ENCODE measurements at places on chromosomes 4 and X.

DNA sequence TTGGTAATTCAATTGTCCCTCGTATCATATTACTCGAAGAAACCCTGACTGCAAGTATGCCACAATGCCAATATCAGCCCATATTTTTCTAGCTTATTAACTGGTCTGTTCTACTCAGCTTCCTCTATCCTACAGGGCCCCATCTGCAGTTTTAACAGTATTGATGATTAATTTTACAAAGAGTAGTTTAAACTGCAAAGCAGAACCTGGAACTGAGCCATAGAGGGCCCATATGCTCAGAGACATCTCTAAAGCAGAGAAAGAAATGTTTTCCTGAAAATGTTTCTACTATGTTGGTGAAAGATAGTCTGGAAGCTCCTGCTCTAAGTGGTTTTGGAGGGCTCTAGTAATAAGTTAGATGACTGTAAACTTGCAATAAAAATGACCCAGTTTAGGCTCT is 259.4 kb upstream of the CENPE start:
- no peak for DNase-seq

- DNase-seq: no peak
Measured at GRCh38 chr4:176896211-176896610, 103.5 kb upstream of the VEGFC start.

GRCh38 chr4:40003986-40004385 is 26.3 kb upstream of the PDS5A start:
- no peak for DNase-seq

GRCh38 chr4:15692602-15693001 is 10.3 kb upstream of the BST1 start:
- DNase-seq: no peak

- no peak for DNase-seq
Measured at GRCh38 chr4:3252831-3253641, 4.1 kb downstream of the MSANTD1 start.

- no peak for DNase-seq
Measured at GRCh38 chr4:48504352-48504751, 14.3 kb downstream of the ZAR1 start.

- DNase-seq: no peak
Measured at GRCh38 chrX:1027680-1028079, 184.8 kb downstream of the CRLF2 start.

DNA sequence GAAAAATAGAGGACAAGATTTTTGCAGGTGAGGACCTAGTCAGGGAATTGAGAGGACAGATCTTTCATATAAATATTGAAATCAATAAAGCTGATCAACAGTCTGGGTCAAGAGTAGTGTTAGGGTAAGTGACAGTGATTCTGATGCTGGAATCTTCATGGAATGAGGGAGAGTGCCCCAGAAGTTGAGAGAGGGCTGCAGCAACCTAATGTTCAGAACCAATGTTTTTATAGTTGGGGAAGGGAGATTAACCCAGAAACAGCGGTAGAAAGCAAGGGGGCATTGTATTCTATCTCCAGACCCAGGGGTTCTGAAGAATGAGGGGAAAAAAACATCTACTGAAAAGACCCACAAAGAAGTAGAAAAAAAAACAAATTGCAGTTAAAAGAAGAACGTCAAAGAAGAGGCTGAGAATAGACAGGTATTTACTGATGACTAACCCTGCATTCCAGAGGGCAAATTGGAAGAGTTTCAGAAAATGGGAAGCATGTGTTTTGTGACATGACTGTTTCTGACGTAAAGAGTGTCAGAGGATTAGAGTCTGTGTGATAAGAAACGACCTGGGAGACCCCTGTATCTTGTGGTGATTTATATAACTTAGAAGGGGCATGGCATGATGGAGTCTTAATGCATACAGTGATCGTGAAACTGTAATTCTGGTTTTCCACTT is 819.6 kb upstream of the EPHA5 start:
- no peak for DNase-seq

DNA sequence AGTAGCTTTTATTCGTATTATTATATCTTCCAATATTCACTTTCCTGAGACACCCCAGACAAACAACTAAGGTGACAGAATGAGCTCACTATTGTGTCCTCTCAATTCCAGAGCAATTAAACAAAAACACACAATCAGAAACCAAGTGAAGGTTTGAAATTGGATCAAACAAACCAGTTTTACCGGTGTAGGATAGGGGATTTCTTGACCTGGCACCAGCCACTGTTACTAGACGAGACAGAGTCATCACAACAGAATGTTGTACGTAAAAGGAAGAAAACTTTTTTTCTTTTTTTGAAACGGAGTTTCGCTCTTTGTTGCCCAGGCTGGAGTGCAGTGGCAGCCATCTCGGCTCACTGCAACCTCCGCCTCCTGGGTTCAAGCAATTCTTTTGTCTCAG is 43.7 kb downstream of the LDOC1 start:
- no peak for DNase-seq

- DNase-seq: no peak
Measured at GRCh38 chrX:17374619-17375366, at the start of gene NHS. Gene NHS (plus strand): TSS chrX:17375200. CDS start chrX:17375758, 558 bp downstream.

DNA sequence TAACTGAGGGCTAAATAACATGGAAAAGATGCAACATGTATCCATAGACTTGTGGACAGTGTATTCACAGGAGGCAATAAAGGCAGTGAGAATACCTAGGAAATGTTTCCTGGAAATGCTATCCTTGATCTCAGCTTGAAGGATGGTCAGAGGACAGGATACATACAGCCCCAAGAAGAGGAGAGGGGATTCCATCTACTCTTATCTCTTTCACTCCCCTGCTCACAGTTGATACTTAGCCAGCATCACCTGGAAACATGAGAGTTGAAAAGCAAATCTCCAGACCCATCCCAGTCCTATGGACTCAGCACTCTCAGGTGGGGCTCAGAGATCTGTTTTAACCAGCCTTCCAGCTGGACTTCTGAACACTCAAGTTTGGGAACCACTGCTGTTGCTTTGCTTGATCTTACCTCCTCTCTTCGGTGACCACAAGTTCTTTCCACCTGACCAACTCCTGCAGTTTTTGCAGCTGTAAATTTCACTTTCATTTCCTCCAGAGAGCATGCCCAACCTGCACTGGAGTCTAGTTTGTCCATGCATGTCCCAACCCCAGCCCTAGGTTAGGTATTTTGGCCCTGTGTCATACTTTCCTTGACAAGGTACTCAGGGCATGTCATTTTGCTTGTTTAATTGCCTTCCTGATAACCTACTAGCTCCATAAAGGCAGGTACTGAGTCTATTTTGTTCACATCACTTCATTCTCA is 10.4 kb downstream of the RELL1 start:
- no peak for DNase-seq

GRCh38 chr4:18695733-18696527 is 674.4 kb upstream of the LCORL start:
- no peak for DNase-seq

- DNase-seq: no peak
Measured at GRCh38 chr4:148007314-148007760, 275.4 kb downstream of the ARHGAP10 start.

GRCh38 chrX:968148-968965 is 244.1 kb downstream of the CRLF2 start:
- no peak for DNase-seq

DNA sequence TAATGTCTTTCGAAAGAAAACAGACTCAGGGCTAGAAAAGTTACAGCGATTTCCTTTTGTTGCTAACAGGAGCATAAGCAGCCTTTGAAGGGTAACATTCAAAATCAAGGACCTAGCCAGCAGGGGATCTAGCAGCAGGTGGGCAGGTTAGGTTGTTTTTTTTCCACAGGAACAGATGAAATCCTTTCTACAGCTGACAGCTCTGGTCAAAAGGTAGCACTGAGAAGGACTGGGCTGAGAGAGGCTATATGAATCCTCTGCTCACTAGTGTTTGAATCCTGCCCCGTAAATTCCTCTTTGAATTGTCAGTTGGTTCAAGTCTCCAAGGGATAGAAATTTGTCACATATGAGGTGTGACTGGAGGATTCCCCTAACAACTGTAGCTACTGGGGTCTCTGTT is 188.2 kb downstream of the SH2D1A start:
- DNase-seq: no peak

DNA sequence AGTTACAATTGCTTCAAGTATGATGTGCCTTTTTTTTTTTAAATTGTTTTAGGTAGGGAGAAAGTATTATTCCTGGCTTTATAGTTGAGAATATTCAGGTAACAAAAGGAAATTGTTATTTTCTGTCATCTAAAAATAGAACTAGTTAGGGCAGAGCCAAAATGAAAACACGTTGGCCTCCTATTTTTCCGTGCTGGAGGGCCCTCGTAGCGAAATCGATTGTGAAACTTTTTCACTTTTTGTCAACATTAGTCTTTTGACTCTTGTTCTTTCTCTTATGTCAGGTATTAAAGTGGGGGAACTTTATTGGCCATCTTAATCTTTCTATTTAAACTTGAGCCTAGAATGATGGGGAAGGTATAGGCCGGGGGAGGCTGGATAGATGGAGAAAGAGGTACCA is 104.9 kb downstream of the ARHGAP10 start:
- no peak for DNase-seq
